ENCODE measurements at places on chromosomes 16 and 17.

- peaks cover 22% of the 10 kb centered on the region for H3K36me3 ChIP-seq
- DNase-seq, result no peak
- no peak overlapping the region for H3K27ac ChIP-seq
These were observed 85.6 kb downstream of the WNT3 start for GRCh38 chr17:46732754-46733398.

GRCh38 chr16:88971371-88972097 lies 5.5 kb downstream of the CBFA2T3 start:
- no peaks in the 10 kb centered on the region for H3K36me3 ChIP-seq
- H3K4me3 ChIP-seq, result no peak overlapping the region
- peaks cover 9% of the 10 kb centered on the region for H3K4me1 ChIP-seq
- peaks cover 23% of the 10 kb centered on the region for H3K27me3 ChIP-seq

- H3K27ac ChIP-seq, result no peak overlapping the region
- H3K4me1 ChIP-seq, result no peaks in the 10 kb centered on the region
These were observed 36.9 kb downstream of the LGALS9 start for GRCh38 chr17:27667656-27668487.

DNA sequence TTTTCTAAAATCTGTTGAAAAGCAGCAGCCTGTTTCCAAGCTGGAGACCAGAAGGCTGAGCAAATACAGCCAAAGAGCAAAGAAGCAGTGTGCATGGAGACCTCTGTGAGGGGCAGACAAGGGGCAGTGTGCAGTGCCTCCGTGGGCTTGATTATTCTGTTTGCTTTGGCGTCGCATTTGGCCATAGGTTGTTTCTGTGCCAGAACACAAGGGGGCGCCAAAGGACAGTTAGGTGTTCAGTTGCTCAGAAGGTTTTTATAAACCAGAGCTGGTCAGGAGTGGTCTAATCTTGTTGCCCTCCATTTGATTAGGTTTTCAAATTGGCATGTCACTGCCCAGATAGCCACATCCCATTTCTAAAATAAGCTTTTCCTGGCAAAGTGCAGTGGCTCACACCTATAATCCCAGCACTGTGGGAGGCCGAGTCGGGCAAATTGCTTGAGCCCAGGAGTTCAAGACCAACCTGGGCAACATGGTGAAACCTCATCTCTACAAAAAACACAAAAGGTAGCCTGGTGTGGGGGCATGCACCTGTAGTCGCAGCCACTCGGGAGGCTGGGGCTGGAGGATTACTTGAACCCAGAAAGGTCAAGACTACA lies 10.6 kb downstream of the MYH3 start:
- H3K36me3 ChIP-seq, result peaks cover 9% of the 10 kb centered on the region
- H3K4me1 ChIP-seq, result no peaks in the 10 kb centered on the region
- H3K27me3 ChIP-seq, result no peaks in the 10 kb centered on the region
- H3K4me3 ChIP-seq, result no peak overlapping the region
- peak; percentile 62 for DNase-seq

- H3K36me3 ChIP-seq, result no peaks in the 10 kb centered on the region
- no peak for DNase-seq
- no peak overlapping the region for H3K27ac ChIP-seq
- peaks cover 48% of the 10 kb centered on the region for H3K27me3 ChIP-seq
- no peaks in the 10 kb centered on the region for H3K4me1 ChIP-seq
These were observed 3.2 kb downstream of the SLC6A2 start for GRCh38 chr16:55658898-55659420.

- peak overlapping the region; percentile 29 for H3K27ac ChIP-seq
- DNase-seq, result peak; percentile 89
- H3K4me1 ChIP-seq, result peaks cover 32% of the 10 kb centered on the region
- H3K36me3 ChIP-seq, result peaks cover 57% of the 10 kb centered on the region
These were observed 6.6 kb downstream of the PHB1 start for GRCh38 chr17:49407981-49408501.
